ENCODE measurements at places on chromosomes 1 and 21.
A peak's percentile ranks its signal among the peaks of the same experiment; 100 is the strongest.

DNA sequence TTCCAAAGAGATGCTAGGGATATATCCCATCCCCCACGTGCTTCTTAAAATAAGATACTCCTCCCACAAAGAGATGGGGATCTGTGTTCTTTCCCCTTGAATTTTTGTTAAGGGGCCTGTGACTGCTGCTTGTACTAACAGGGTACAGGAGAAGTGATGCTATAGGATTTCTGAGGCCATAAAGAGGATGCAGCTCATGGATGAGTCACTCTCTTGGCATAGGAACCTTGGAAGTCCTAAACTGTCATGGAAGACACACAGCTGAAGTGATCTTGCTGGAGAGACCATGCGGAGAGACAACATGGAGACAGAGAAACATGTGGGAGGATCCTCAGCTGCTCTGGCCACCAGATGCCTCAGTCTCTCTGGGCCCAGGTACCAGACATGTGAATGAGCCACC lies 157.2 kb downstream of the S1PR1 start:
- DNase-seq: no peak

DNA sequence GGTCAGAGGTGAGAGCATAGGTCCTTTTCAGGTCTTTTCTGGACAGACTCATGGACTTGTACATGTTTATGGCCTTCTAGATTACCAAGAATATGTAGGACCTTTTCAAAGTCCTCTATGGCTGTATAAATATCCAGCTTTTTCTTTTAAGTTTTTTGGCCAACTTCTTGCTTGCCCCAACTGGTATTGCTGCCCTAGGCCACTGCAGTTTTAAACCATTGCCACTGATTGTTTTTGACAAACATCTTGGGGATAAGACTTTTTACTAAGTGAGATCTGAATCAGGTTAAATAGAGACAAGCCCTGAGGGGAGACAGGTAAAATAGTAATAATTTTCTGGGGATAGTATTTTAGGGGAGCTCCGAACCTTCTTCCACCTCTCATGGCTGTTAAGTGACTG lies 14.8 kb upstream of the DDR2 start:
- no peak for DNase-seq

DNA sequence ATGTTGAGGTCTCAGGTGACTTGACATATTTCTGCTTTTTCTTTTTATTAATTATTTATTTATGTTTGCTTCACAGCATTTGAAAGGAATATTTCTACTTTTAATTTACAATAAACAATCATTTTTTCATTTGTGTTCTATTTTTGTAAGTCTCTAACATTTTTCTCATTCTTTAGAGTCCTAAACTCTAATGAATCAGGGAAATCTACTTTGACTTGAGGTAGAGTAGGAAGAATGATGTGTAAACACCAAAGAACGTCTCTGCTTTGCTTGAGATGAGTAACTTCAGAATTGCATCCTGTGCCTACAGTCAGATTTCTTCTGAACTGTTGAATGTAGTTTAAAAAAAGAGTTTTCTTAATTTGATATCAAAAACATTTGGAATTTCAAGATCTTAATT lies 65.2 kb downstream of the CNST start:
- no peak for DNase-seq

GRCh38 chr21:30577766-30578165 lies 12.4 kb downstream of the KRTAP22-2 start:
- no peak for DNase-seq

DNA sequence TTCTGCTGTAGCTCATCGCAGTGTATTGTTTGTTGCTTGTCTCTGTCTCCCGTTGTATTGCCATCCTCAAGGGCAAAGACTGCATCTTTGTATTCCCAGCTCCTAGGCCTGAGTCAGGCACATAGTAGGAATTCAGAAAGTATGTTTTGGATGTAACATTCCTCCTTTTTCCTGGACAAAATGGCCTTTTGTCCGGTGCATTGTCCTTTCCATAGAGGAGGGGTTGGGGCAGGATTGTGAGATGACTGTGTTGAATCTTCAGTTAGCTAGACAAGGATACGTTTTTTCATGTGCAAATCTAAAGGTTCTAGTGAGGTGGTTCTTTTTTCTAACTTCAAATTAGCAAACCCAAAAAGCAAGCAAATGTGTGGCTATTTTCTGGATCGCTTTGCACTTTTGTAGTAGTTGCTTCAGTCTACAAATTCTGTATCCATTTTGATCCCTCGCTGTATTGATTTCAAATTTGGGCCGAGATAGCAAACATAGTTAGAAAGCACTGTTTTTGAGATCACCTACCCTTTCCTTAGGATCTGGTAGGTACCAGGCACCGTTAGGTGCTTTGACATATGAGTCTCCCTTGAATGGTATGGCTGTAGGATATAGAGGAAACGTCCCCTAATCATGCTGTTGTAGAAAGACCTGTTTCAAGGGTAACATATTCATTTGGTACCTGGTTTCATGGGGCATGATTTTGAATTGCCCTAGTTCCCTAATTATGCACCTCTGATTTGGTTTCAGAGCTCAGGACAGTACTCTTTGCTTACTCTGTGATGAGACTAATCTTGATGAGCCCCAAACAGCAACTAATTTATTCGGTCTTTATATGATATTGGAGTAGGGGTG lies 1.2 kb downstream of the PPP1R8 start:
- DNase-seq: no peak

GRCh38 chr1:156728599-156729462 lies at the start of gene ISG20L2:
ISG20L2 (minus strand) TSS chr1:156728766; CDS start chr1:156727652, 1,114 bp downstream.
- DNase-seq: peak; percentile 97

GRCh38 chr1:115457289-115457688 lies 119.2 kb upstream of the NGF start:
- DNase-seq: no peak

DNA sequence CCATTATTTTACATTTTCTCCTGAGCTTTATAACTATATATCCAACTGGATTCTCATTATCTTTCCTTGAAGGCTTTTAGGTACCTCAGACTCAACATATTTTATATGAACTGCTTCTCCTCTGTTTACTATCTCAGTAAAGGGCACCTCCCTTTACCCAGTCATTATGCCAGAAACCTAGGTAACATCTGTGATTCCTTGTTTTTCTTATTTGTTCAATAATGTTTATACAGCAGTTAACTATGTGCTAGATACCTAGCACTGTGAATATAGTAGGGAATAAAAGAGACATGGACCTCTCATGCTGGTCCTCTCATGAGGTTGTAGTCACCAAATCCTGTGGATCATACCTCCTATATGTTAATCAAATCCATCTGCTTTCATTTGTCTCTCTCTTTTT lies 25.6 kb downstream of the PPP1R12B start:
- no peak for DNase-seq

GRCh38 chr1:33099290-33100118 lies 18.6 kb downstream of the AZIN2 start:
- peak; percentile 95 for DNase-seq

GRCh38 chr1:228457017-228457395 lies 30.2 kb upstream of the RNF187 start:
- no peak for DNase-seq

DNA sequence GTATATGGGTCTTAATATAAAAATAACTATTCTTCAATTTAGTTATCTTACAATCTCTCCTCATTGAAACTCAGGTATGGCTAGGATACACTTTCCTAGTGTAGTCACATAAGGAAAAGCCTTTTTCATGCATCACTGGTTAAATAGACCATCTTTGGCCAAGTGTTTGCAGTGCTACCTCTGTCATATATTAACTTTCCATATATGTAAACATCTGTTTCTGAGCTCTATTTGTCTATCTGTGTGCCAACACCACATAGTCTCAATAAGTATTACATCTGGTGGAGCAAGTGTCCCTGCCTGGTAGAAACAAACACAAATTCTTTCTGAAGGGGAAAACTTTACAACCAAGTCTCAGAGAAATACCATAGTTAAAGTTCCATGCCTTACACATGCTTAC lies 134.6 kb downstream of the TSEN15 start:
- no peak for DNase-seq

GRCh38 chr1:210024996-210025395 lies 87.0 kb downstream of the SYT14 start:
- no peak for DNase-seq

GRCh38 chr1:17486242-17486641 lies 46.8 kb upstream of the RCC2 start:
- no peak for DNase-seq

Data from Kasumi-1 (cell line).